ENCODE measurements at places on chromosomes 12 and 14. TPM values are rescaled to one million over a fixed set of nuclear protein-coding genes. Genes with fewer than 3 reads are reported as not detected.

Gene KRT78
- total RNA-seq = not detected

- DNase-seq = no peak
These were observed 204.3 kb downstream of the ESR2 start for GRCh38 chr14:64089920-64090319.

Gene IKZF4
- total RNA-seq = 4.9 TPM

DNA sequence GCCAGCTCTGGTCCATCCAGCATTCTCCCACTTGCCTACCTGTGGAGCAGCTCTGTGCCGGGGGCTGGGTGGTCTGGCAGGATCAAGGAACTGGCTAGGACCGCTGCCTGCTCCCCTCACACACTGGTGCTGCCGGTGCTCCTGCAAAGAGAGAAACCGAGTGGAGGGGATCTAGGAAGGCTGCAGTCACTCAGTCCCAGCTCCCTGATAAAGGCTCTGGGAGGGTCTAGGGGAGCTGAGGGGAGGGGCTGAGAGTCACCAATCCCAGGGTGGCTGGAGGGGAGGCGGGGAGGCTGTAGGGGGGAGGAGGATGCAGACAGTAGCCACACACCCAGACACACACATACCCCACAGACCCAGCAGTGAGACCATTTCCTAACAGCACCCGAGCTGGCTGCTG lies at the start of gene TAC3:
TAC3 (minus strand) TSS at position 182 of the 400 bp plus-strand sequence. CDS start 732 bp downstream, outside the sequence.
- no peak for DNase-seq

Gene C12orf42
- total RNA-seq = 0.36 TPM

DNA sequence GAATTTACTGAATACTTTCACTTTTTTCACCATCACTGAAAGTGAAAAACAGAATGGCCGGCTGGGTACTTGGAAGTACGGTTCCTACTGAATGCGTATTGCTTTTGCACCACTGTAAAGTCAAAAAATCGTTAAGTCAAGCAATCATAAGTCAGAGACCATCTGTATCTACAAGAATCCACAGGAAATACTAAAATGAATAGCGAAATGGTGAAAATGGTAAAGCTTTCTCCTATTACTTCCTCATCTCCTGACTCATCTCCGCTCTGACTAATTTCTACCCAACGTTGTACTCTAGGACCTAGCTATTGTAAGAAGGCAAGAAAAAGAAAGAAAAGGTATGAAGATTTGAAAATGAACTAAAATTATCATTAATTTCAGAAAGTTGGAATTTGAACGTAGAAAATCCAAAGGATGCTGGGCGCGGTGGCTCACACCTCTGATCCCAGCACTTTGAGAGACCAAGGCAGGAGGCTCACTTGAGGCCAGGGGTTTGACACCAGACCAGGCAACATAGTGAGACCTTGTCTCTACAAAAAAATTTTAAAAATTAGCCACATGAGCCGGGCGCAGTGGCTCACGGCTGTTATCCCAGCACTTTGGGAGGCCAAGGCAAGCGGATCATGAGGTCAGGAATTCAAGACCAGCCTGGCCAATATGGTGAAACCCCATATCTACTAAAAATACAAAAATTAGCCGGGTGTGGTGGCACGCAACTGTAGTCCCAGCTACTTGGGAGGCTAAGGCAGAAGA lies 5.3 kb upstream of the CDCA4 start:
- DNase-seq = no peak

GRCh38 chr14:99137001-99137700 lies 134.8 kb downstream of the BCL11B start:
- DNase-seq = no peak

GRCh38 chr14:38108681-38109080 lies 99.0 kb upstream of the SSTR1 start:
- DNase-seq = no peak

- DNase-seq = no peak
These were observed 43.0 kb downstream of the EVL start for GRCh38 chr14:100108042-100108825.

DNA sequence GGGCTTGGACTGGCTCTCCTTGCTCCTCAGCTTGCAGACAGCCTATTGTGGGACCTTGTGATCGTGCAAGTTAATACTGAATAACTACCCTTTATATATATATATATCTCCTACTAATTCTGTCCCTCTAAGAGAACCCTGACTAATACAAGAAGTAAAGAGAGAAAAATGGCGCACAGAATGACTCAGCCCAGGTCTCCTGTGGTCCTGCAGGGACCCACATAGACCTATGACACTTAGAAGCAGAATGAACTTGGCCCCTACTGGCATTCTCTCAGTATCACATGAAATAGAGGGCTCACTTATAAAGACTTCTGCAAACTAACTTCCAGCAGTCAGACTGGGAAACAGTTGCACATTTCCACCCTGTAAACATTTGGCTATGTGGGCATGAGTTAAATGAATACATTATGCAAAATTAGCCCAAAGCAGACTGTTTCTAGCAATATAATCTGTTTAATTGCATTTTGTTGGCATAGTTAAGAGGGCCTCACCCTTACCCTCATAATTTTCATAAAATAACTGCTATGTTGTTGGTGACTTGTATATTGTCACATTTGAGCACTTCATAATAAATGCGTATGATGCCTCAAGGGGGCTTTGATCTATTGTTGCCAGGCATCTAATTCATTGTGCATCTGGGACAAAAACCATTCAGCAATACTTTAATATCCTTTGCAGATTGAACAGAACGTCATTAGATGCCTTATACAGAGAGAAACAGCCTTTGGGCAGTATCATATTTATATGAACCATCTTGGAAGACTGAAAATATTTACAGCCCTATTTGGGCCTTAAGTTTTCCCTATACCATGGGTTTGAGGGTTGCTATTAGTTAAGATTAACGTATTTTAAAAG lies 349.7 kb upstream of the DIO2 start:
- no peak for DNase-seq

DNA sequence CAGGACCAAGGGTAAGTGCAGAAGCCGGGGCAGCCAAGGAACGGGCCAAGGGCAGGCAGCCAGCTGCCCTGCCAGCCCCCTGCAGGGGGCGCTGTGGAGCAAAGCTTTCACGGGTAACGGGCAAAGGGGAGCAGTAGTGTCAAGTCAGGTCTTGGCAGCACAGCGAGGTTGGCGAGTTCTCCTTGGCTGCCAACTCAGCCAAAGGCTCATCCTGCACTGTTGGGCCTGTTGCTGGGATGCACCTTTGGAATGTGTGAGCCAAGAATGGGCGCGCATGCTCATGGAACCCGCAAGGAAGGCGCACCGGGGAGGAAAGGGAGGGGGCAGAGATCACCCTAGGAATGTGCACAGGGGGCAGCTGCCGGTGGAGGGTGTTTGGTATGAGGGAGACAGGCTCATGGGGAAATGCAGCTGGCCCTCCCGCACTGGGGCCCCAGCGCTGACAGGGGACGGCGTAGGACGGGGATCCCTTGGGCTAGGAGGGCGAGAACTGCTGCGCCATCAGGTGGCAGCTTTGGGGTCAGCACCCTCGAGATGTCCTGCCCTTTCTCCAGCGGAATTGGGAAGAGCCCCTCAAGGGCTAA lies 138.0 kb downstream of the ASCL4 start:
- DNase-seq = peak; percentile 76

Gene GYS2
- not detected for total RNA-seq
